ENCODE measurements at places on chromosomes 2 and 18.

DNA sequence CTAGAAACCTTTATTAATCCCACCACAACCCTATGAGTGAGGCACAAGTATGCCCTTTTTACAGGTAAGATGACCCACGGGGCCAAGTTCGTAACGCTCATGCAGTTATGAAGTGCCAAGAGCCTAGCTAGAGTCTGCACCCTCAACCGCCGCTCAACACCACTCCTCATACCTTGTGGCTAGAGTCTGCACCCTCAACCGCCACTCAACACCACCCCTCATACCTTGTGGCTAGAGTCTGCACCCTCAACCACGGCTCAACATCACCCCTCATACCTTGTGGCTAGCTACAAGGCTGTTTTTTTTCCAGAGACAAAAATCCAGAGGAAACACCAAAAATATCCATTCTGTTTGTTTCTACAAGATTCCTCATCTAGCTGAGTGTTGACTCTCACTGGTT is 4.6 kb downstream of the TXNL4A start:
- no peak for DNase-seq

DNA sequence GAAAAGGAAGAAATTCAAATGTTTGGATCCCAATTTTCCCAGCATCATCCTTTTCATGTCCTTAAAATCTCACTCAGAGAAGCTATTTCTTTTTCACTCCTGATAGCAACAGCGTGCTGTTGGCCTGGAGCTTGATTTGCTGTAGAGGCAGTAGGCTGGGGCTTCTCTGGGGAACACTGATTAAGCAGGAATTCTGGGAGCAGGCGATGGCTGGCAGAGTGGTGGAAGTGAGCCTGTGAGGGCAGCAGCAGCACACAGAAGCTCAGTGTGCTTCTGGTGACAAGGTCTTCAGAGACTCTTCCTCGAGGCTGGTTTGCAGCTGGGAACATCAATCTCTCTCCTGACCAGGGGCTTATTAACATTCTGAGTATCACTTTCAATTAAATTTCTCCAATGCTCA is 284.6 kb downstream of the DPP10 start:
- no peak for DNase-seq

GRCh38 chr2:78994789-78995188 is 30.7 kb upstream of the REG3G start:
- DNase-seq, result no peak

DNA sequence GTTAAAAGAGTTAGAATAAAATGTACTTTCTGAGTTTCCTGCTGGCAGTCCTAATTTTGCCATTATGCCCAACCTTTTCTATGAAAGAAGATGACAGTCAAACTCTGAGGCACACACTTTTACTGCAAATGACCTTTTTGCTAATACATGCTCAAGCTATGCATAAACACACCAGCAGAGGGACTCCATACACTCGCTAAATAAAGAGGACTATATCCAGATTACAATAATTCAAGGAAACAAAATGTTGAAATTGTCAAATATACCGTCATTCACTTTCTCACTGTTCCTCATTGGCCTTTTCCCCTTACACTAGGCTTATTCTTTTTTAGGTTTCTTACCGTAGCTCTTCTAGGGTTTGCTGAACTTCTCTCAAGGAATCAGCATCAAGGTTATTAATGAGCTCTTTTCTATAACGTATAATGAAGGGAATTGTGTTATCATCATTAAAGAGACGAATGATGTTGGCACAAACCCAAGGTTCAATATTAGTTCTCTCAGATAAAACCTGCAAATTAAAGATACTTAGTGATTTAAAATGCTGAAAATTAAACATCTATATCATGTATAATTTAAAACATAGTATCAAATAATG is 25.7 kb downstream of the SRBD1 start:
- peak; percentile 59 for DNase-seq

DNA sequence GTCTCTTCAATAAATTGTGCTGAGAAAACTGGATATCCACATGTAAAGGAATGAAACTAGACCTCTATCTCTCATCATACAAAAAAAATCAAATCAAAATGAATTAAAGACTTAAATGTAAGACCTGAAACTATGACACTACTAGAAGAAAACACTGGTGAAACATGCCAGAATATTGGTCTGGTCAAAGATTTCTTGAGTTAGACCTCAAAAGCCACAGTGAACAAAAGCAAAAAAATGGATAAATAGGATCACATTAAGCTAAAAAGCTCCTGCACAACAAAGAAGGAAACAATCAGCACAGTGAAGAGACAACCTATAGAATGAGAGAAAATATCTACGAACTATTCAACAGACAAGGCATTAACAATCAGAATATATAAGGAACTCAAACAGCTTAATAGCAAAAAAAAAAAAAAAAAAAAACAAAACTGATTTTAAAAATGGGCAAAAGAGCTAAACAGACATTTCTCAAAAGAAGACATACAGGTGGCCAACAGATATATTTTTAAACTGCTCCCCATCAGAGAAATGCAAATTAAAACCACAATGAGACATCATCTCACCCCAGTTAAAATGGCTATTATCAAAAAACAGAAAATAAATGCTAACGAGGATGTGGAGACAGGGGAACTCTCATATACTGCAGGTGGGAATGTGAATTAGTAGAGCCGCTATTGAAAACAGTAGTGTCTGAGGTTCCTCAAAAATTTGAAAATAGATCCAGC is 66.3 kb downstream of the NCKAP1 start:
- no peak for DNase-seq

DNA sequence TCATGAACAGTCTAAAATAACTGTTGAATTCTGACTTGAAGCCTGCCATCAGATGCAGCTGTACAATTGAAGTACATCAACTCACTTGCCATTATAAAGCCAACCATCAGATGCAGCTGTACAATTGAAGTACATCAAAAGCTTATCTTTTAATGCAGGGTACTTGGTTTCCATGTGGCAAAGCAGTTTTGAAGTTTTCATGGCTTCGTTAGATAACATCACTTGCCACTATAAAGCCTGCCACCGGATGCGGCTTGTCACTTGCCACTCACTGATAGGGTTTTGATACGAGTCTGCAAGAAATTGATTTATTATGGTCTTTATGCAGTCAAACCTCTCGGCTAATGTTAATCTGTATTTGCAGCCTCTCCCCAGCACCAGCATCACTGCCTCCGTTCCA is 1605.8 kb downstream of the SUCLG1 start:
- DNase-seq, result no peak

DNA sequence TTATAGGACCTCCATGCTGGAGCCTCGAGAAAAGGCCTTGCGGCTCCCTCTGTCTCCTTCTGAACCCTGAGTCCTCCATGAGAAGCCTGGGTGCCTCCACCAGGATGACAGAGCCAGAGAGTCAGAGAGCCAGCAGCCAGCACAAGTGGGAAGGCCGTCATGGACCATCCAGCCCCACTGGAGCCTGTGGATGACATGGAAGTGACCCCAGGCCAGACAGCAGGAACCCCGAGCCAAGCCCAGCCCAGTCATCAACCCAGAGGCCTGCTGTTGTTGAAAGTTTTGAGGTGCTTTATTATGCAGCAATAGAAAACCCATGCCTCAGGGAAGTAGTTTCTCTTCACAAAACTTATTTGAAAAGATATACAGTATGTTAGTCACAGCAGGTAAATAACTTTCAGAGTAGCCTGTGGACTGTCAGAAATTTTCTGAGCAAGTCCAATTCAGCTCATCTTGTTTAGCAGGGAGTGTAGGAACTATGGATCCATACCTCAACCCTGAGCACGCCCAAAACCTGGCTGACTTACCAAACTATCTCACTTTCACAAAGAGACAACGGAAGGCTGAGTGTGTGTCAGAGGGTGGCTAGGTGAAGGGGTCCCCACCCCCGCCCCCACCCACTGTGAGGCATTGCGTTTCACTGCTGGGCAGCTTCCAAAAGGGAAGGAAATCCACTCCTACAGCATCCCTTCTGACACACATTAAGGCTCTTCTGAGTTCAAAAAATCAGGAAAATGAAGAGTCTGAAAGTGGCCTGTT is 79.9 kb upstream of the NDUFV2 start:
- no peak for DNase-seq

GRCh38 chr2:11631462-11631861 is 38.5 kb downstream of the NTSR2 start:
- no peak for DNase-seq

- no peak for DNase-seq
Observed at GRCh38 chr2:186984966-186985365, 136.0 kb upstream of the ZSWIM2 start.

DNA sequence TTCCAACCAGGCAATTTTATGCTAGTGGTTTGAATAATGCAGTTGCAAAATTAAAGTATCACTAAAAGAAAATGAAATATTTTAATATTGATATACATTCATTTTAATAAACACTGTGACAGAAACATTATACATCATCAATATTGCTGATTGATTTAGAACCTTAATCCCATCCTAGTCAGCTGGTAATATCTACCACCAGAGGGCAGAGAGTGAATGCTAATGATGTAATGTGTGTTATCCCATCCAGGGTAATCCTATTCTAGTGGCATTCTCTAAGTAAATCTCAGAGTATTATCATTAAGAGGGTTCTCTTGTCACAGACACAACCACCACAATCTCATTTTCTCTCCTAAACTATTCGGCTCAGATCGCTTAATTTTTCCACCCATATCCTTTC is 477.4 kb downstream of the CPS1 start:
- peak; percentile 8 for DNase-seq

- DNase-seq, result no peak
Observed at GRCh38 chr2:150391779-150392178, 95.7 kb downstream of the RND3 start.

GRCh38 chr2:3100386-3100785 is 277.2 kb downstream of the EIPR1 start:
- no peak for DNase-seq

DNA sequence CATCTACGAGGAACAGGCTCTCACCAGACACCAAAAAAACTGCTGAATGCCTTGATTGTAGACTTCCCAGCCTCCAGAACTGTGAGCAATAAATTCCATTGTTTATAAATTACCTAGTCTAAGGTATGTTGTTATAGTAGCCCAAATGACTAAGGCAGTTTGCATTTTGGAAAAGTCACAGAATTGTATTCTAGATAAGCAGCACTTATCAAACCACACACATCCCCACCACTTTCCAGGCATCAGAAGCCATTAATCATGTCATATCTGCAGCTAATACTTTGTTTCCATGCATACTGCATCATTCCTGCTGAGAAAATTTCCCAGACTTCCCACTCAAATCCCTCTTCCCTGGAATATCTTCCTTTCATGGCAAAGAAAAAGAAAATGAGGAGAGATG is 187.2 kb downstream of the INO80D start:
- DNase-seq, result no peak

- no peak for DNase-seq
Observed at GRCh38 chr18:6571239-6571602, 156.5 kb upstream of the L3MBTL4 start.

- DNase-seq, result peak; percentile 90
Observed at GRCh38 chr18:58338961-58339592, 289.8 kb downstream of the ALPK2 start.

GRCh38 chr18:55119434-55119833 is 160.2 kb upstream of the CCDC68 start:
- DNase-seq, result no peak

GRCh38 chr2:129277585-129277981 is 701.9 kb upstream of the RAB6C start:
- DNase-seq, result no peak

GRCh38 chr18:13372531-13372951 is 154.0 kb downstream of the LDLRAD4 start:
- DNase-seq, result no peak

GRCh38 chr18:37598396-37598795 is 32.8 kb upstream of the CELF4 start:
- no peak for DNase-seq

DNA sequence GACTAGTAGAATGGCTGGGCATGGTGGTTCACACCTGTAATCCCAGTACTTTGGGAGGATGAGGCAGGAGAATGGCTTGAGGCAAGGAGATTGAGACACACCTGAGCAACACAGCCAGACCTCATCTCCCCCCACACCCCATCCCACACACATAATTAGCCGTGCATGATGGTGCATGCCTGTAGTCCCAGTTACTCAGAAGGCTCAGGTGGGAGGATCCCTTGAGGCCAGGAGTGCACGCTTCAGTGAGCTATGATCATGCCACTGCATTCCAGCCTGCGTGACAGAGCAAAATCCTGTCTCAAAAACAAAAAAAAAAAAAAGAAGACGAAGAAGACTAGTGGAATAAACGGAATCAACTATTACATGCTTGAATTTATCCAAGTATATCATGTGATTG is 150.0 kb downstream of the STK39 start:
- no peak for DNase-seq

DNA sequence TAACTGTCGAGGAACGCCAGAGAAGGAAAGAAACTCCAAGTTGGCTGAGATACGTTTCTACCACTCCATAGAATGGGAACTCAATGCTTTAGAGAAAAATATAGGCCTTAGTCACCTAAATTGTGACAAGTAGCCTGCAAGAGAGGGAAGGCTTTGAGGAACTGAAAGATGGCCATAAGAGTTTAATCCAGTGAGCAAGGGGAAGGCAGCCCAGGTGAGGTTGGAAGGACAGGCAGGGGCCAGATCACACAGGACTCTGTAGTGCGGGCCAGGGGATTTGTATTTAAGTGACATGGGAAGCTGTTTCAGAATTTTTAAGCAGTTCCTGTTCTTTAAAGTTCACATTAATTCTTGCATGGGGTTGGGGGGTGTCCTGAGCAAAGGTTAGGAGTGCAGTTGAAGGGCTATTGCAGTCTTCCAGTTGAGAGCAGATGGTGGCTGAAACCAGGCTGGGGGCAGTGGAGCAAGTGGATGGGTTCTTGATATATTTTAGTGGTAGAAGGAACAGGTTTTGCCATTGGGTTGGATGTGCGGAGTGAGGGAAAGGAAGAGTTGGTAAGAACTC is 138.9 kb upstream of the PELI1 start:
- DNase-seq, result no peak

- no peak for DNase-seq
Observed at GRCh38 chr2:20080839-20081415, 29.5 kb upstream of the LAPTM4A start.

DNA sequence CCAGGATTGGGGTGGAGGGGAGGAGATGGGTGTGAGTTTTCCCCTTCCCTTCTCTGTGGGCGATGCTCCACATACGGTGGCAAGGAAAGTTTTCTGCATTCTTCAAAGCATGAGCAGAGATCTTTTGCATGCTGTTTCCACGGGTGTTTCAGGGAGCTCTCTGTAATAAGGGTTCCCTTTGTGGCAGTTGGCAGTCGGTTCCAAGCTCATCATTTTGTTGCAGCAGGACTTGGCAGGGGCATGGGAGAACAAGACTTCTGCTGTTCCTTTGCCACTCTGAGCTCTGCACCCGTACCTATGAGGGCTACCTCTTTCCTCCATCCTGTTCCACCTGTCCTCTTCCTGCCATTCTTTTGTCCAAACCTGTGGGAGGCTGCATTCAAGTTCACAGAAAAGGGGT is 71.3 kb upstream of the SPRED2 start:
- DNase-seq, result no peak

- DNase-seq, result no peak
Observed at GRCh38 chr2:74841641-74842040, 7.7 kb downstream of the HK2 start.

DNA sequence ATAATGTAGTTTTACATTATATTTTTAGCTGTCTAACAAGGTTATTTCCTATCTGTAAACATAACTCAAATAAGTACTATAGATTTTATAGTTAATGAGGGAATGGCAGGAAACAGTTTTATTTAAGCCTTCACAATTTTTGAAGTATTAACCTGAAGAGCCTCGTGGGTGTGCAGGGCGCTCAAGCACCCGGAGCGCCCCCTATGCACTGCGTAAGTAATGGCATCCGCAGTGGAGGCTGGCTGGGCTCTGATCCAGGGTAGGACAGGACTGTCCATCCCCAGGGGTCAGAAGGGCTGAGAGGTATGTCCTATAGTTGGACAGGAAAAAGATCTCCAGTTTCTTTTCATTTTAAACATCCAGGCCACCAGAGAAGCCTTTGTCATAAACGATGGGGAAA is 8.2 kb upstream of the GBX2 start:
- no peak for DNase-seq
